Mammary epithelial cell (primary cell): ENCODE measurements at places on chromosomes 2 and 18. TPM values are rescaled to one million over a fixed set of nuclear protein-coding genes. Genes with fewer than 3 reads are reported as not detected.

The REG3A gene
- total RNA-seq: not detected

The ACMSD gene
- total RNA-seq: not detected in 2 replicates

The NCKAP5 gene
- total RNA-seq: 7.6 and 10.5 TPM in 2 replicates

The TTR gene
- not detected in 2 replicates for total RNA-seq
